ENCODE measurements at places on chromosomes 16 and 17. TPM values are rescaled to one million over a fixed set of nuclear protein-coding genes. Genes with fewer than 3 reads are reported as not detected.

TPSG1 gene
- total RNA-seq, result 1.1 TPM

HEXD gene
- 8.4 TPM for total RNA-seq

TERB1 gene
- total RNA-seq, result 0.27 TPM

ZP2 gene
- total RNA-seq, result not detected

KRTAP9-4 gene
- total RNA-seq, result not detected

OTOP2 gene
- total RNA-seq, result not detected

TBC1D3K gene
- not detected for total RNA-seq

NPTX1 gene
- total RNA-seq, result 0.17 TPM

ZNF768 gene
- 22.7 TPM for total RNA-seq

KCNJ16 gene
- total RNA-seq, result not detected

KRTAP1-5 gene
- total RNA-seq, result 0.27 TPM

ZC3H7A gene
- total RNA-seq, result 19.4 TPM

CACNG1 gene
- total RNA-seq, result not detected

KRTAP9-8 gene
- not detected for total RNA-seq

NXPH3 gene
- total RNA-seq, result 0.23 TPM

KRT25 gene
- total RNA-seq, result not detected

RAMP2 gene
- total RNA-seq, result not detected

USP6 gene
- total RNA-seq, result 0.02 TPM

IGF2BP1 gene
- total RNA-seq, result 6.8 TPM

MT1H gene
- total RNA-seq, result not detected

NOG gene
- 1.2 TPM for total RNA-seq

SULT1A4 gene
- total RNA-seq, result 2.5 TPM

UBE2Z gene
- total RNA-seq, result 60.8 TPM

PMFBP1 gene
- not detected for total RNA-seq

RGS11 gene
- not detected for total RNA-seq

KCNH4 gene
- 0.06 TPM for total RNA-seq

RND2 gene
- not detected for total RNA-seq

CCL11 gene
- not detected for total RNA-seq

KRTAP16-1 gene
- not detected for total RNA-seq

PYCARD gene
- not detected for total RNA-seq

CCL7 gene
- total RNA-seq, result not detected

BCL6B gene
- total RNA-seq, result not detected
